Bronchus fibroblast of lung (primary cell): ENCODE measurements at places on chromosomes 1 and 21. TPM values are rescaled to one million over a fixed set of nuclear protein-coding genes. Genes with fewer than 3 reads are reported as not detected.

SMYD3 gene
- 16.8 and 17.0 TPM in 2 replicates for total RNA-seq

CFAP107 gene
- not detected in 2 replicates for total RNA-seq

GPR3 gene
- 0.45 and 1.0 TPM in 2 replicates for total RNA-seq

FAM131C gene
- total RNA-seq, result 0.17 and 0.45 TPM in 2 replicates

HNRNPCL2 gene
- not detected in 2 replicates for total RNA-seq

KDF1 gene
- 0.67 and 1.3 TPM in 2 replicates for total RNA-seq

DNM3 gene
- 0.67 and 1.2 TPM in 2 replicates for total RNA-seq

ESRRG gene
- under 0.01 and 0.30 TPM in 2 replicates for total RNA-seq

IL20 gene
- not detected in 2 replicates for total RNA-seq

CD101 gene
- not detected in 2 replicates for total RNA-seq

KLHL12 gene
- 22.4 TPM in 2 replicates for total RNA-seq

PTGS2 gene
- total RNA-seq, result 0.17 and 0.45 TPM in 2 replicates

FAM3B gene
- not detected in 2 replicates for total RNA-seq

IFI44L gene
- 1.2 and 1.8 TPM in 2 replicates for total RNA-seq

LENEP gene
- not detected in 2 replicates for total RNA-seq

SFN gene
- total RNA-seq, result 0.74 and 1.2 TPM in 2 replicates

GCLM gene
- total RNA-seq, result 4.9 and 6.4 TPM in 2 replicates

SLC9C2 gene
- not detected in 2 replicates for total RNA-seq

PPOX gene
- 12.8 and 21.9 TPM in 2 replicates for total RNA-seq

SEMA6C gene
- 2.0 and 2.1 TPM in 2 replicates for total RNA-seq

TRIM67 gene
- not detected in 2 replicates for total RNA-seq

PFKL gene
- total RNA-seq, result 96.3 and 107 TPM in 2 replicates

L1TD1 gene
- 0.17 and 0.30 TPM in 2 replicates for total RNA-seq

PYHIN1 gene
- total RNA-seq, result not detected in 2 replicates

TRMT1L gene
- 10.3 and 15.5 TPM in 2 replicates for total RNA-seq

SPRR2F gene
- not detected in 2 replicates for total RNA-seq

THEM5 gene
- total RNA-seq, result not detected in 2 replicates

OR2T35 gene
- total RNA-seq, result not detected in 2 replicates

ZZZ3 gene
- 35.4 and 42.5 TPM in 2 replicates for total RNA-seq

GJB5 gene
- not detected in 2 replicates for total RNA-seq

NFASC gene
- 0.15 and 1.2 TPM in 2 replicates for total RNA-seq

SLAMF9 gene
- not detected in 2 replicates for total RNA-seq

TMEM59 gene
- 85.9 and 111 TPM in 2 replicates for total RNA-seq

LRRC38 gene
- not detected in 2 replicates for total RNA-seq

PLD5 gene
- total RNA-seq, result under 0.01 and 0.15 TPM in 2 replicates

VPS72 gene
- 56.6 and 58.2 TPM in 2 replicates for total RNA-seq

SLC35F3 gene
- not detected in 2 replicates for total RNA-seq

LMO4 gene
- 73.3 and 76.7 TPM in 2 replicates for total RNA-seq

SPRR2B gene
- not detected in 2 replicates for total RNA-seq

FMO2 gene
- 3.4 and 3.9 TPM in 2 replicates for total RNA-seq

TEX38 gene
- not detected in 2 replicates for total RNA-seq

CNKSR1 gene
- 0.15 and 0.17 TPM in 2 replicates for total RNA-seq

S100A8 gene
- not detected in 2 replicates for total RNA-seq

SHCBP1L gene
- not detected in 2 replicates for total RNA-seq
